ENCODE measurements at places on chromosomes 1 and 21. TPM values are rescaled to one million over a fixed set of nuclear protein-coding genes. Genes with fewer than 3 reads are reported as not detected.
A peak's percentile ranks its signal among the peaks of the same experiment; 100 is the strongest.

- DNase-seq, result no peak
- no peak overlapping the region for H3K27ac ChIP-seq
- H3K36me3 ChIP-seq, result no peaks in the 10 kb centered on the region
Observed at GRCh38 chr1:246483569-246483933, 23.5 kb downstream of the SMYD3 start.

DNA sequence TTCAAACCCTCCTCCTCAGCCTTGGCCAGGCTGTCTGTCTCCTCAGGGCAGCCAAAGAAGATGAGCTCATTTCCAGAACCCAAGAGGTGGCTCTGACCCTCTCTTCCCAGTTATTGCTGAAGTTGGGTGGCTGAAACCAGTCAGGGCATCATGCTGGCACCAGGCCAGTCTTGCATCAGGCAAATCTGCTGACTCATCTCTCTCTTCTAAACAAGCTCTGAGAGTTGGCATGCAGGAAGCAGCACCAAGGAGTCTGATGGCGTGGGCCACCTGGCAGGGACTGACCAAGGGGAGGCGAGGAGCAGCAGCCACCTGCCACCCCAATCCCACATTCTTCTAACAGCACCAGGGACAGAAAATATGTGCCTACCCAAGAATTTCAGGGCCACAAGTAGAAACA is 104.8 kb upstream of the ATP1A1 start:
- no peak overlapping the region for H3K4me3 ChIP-seq
- DNase-seq, result no peak
- no peaks in the 10 kb centered on the region for H3K27me3 ChIP-seq
- peaks cover 8% of the 10 kb centered on the region for H3K4me1 ChIP-seq
- H3K27ac ChIP-seq, result no peak overlapping the region

The RAVER2 gene
- 23.8 TPM for total RNA-seq

DNA sequence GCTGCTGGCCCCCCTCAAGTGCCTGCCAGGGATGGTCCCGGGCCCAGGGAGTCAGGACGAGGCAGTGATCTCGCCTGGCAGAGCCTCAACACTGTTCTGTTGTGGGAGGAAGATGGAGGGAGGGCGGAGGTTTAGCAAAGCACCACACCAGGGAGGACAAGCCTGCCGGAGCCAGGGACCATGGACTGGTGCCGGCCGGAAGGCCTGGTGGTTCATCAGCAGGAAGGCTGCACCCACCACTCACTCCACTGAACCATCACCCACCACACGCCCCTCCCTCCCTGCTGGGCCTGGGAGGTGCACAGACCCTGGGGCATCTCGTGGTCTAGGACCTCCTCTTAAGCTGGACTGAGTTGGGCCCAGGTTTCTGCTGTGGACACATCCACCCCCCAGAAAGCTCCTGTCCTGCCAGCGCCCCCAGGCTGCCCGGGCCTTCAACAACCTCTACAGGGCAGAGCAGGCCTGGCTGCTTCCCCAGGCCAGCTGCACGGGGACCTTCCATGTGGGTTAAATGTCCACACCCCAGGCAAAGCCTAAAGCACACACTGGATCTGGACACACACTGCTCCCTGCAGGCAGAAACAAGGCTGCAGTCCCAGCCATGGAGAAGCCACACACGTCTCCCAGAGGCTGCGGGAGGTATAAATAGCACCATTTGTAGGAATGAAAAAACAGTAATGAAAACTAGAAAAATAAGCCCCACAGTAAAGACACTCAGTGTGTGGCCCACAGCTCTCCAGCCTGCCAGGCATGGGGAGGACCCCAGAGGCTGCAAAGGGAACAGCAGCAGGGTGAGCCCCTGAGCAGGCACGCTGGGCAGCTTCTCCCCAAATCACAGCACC is 10.4 kb upstream of the TMEM240 start:
- DNase-seq, result no peak
- peaks cover 34% of the 10 kb centered on the region for H3K4me1 ChIP-seq
- H3K36me3 ChIP-seq, result no peaks in the 10 kb centered on the region
- H3K27ac ChIP-seq, result peak overlapping the region; percentile 65
- H3K27me3 ChIP-seq, result no peaks in the 10 kb centered on the region

- H3K4me3 ChIP-seq, result no peak overlapping the region
- DNase-seq, result no peak
- no peaks in the 10 kb centered on the region for H3K4me1 ChIP-seq
- no peaks in the 10 kb centered on the region for H3K36me3 ChIP-seq
Observed at GRCh38 chr1:244242446-244242845, 191.4 kb downstream of the ZBTB18 start.

- no peak for DNase-seq
- no peak overlapping the region for H3K4me3 ChIP-seq
- H3K27me3 ChIP-seq, result no peaks in the 10 kb centered on the region
- H3K4me1 ChIP-seq, result peaks cover 5% of the 10 kb centered on the region
- H3K36me3 ChIP-seq, result no peaks in the 10 kb centered on the region
Observed at GRCh38 chr1:162372159-162373071, 4.2 kb downstream of the SPATA46 start.

The TBX19 gene
- 0.33 TPM for total RNA-seq

DNA sequence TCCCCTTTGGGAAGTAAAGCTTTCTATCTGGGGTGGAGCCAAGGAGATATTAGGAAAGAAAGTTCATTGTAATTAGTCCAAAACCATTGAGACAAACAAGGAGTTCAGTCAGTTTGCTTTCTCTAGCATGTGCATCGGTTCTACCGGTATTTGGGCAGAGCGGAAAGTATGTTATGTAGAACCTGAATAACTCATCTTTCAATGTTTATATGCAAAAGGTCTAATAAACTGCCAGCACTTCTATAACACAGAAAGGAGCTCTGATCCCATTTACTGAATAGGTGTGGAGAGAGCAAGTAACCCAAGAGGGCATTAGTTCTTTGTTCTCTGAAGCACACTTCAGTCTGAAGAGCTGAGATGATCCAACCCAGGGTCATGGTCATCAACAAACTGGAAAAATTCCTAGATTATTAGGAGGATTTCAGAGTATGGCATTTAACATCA is 3.5 kb downstream of the TGFB2 start:
- peak overlapping the region; percentile 82 for H3K4me3 ChIP-seq
- no peaks in the 10 kb centered on the region for H3K36me3 ChIP-seq
- peak overlapping the region; percentile 85 for H3K27ac ChIP-seq
- H3K4me1 ChIP-seq, result peaks cover 68% of the 10 kb centered on the region
- H3K27me3 ChIP-seq, result no peaks in the 10 kb centered on the region

DNA sequence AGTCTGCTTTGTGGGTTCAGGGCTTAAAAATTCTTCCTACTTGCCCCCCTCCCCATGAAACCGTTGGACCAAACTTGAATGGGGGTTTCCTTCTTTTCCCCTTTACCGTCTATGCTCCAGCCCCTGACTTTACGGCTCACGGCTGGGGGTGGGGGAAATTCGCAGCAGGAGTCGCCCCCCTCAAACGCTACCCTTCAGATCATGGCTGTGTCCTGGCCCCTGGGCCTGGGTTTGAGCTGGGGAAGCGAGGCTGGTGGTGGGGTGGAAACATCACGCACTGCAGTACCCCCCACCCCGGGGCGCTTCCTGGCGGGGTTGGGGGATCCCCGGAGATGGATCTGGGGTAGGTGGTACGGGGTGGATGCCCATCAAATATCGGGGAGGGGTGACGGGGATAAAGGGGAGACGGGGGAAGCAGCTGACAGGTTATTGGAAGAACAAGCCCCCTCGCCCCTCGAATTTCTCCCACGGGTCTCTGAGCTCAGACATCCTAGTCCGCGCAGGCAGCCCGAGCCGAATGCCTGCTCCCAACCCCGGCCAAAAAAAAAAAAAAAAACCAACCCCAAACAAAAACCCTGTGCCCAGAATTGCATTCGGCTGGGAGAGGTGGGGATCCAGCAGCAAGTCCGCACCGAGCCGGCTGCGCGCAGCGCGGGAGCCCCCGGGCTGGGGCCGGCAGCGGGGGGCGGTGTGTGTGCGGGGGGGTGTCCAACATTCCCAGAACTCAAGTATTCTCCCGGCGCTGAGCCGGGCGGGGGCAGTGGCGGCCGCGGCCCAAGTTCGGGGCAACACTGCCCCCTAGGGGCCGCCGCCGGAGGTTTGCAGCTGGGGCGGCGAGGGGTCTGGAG is 59.0 kb upstream of the ACOT11 start:
- peak overlapping the region; percentile 79 for H3K4me3 ChIP-seq
- no peaks in the 10 kb centered on the region for H3K36me3 ChIP-seq
- peak; percentile 79 for DNase-seq
- peak overlapping the region; percentile 95 for H3K27ac ChIP-seq

The KRTAP13-2 gene
- not detected for total RNA-seq

The NR5A2 gene
- 1.3 TPM for total RNA-seq

DNA sequence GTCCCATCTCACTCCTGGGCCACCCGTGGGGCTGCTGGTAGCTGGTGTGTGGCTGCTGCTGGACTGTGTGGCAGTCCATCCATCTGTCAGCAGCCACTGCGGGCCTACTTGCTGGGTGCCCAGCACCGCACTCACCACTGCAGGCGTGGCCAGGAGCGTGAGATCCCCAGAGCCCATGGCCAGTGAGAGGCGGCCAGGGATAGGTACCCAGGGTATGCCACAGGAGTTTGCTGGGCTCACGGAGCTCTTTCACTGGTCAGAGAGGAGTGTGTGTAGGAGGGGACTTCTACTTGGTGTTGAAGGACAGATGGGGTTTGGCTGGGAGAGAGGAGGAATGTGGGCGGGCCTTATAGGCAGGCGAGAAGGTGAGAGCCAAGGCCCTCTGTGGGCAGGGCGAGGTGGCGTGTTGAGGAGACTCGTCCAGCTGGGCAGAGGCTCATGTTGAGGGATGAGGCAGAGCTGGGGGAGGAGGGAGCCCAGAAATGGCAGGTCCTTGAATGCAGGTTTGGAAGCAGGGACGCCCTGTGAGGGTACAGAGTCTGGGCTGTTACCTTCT is 15.0 kb downstream of the QSOX1 start:
- DNase-seq, result no peak
- no peak overlapping the region for H3K4me3 ChIP-seq
- H3K36me3 ChIP-seq, result peaks cover 11% of the 10 kb centered on the region
- no peak overlapping the region for H3K27ac ChIP-seq
- no peaks in the 10 kb centered on the region for H3K27me3 ChIP-seq

The KANK4 gene
- total RNA-seq, result 0.11 TPM

- no peaks in the 10 kb centered on the region for H3K27me3 ChIP-seq
- no peaks in the 10 kb centered on the region for H3K36me3 ChIP-seq
- DNase-seq, result peak; percentile 17
- H3K27ac ChIP-seq, result no peak overlapping the region
Observed at GRCh38 chr21:45376459-45377324, 28.3 kb upstream of the COL18A1 start.

DNA sequence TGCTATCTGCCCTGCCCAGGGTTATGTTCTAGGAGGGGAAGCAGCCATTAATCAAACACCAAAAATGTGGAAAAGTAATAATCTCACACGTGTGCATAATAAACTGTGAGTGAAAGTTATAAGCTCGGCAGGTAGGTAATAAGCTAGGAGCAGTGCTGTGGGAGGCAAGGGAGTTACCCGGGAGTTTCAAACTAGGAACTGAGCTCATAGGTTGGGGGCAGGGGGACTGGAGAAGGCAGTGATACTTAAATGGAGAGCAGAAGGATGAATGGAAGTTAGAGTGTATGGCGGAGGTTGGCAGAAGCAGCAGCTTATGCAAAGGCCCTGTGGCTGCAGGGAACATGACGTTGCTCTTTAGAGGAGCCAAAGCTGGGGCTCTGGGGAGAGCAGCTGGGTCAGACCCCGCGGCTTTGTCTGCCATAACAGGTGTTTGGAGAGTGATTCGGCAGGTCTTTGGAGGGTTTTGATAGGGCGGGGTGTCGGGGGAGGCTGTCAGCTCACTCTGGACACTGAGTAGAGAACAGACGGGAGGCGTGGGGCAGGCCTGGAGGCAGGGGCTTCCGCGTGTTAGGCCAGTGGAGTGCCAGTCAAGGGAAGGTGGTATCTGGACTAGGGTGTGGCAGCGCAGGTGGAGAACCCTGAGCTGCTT is 20.0 kb downstream of the PTPRF start:
- DNase-seq, result no peak
- H3K4me1 ChIP-seq, result peaks cover 13% of the 10 kb centered on the region
- no peaks in the 10 kb centered on the region for H3K36me3 ChIP-seq
- H3K4me3 ChIP-seq, result peak overlapping the region; percentile 54

The TNNT2 gene
- 8,708 TPM for total RNA-seq

The CD52 gene
- 2.4 TPM for total RNA-seq

GRCh38 chr1:213244664-213245091 is 193.6 kb downstream of the RPS6KC1 start:
- H3K4me1 ChIP-seq, result peaks cover 5% of the 10 kb centered on the region
- H3K36me3 ChIP-seq, result peaks cover 23% of the 10 kb centered on the region
- no peak overlapping the region for H3K4me3 ChIP-seq
- DNase-seq, result no peak
- no peak overlapping the region for H3K27ac ChIP-seq

DNA sequence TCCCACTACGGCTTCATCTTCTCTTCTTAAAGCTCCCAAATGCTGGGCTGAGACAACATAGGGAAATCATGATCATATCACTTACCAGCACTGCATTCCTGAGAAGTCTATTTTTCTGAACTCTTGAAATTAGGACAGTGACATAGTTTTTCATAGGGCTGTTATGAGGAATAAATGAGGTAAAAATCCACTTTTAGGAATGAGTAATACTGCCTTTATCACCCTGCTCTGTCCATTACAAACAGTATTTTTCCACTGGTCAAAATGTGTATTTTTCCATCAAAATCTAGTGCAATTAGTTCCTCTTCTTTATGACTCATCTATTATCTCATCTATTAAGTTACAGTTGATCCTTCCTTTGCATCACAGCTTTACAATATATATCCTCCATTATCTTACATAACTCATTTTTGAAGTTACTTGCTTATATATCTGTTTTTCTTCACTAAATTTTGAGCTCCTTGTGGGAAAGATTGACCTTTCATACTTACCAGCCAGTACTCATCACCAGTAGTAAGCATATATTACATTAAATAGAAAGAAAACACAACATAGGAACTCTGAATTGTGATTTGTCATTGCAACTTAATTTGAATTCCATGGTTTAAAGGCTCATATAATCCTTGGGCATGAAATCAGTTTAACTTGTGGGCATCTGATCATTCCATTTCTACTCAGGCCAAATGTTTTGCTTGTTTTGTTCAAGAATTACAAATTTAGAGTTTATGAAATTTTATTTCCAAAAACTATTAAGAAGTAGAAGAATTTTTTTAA is 37.1 kb downstream of the PRRX1 start:
- no peak overlapping the region for H3K4me3 ChIP-seq
- DNase-seq, result no peak
- H3K27ac ChIP-seq, result peak overlapping the region; percentile 83
- H3K36me3 ChIP-seq, result no peaks in the 10 kb centered on the region

DNA sequence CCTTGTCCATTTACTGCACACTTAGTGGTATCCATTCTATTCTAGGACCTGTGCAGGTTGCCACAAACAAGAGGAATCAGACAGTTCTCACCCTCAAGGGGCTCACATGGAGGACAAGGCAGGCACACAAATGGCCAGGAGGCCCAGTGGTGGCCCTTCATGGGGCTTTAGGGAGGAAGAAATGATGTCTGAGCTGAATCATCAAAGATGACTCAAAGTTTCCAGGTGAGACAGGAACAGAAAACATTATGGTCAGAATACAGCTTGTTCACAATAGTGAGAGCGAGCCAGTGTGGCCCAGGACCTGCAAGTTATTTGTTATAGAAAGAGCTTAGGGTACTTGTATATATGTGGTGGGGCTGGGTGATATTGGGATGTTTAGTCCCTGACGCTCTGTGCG is 26.4 kb downstream of the SHISAL2A start:
- no peak overlapping the region for H3K4me3 ChIP-seq
- H3K27ac ChIP-seq, result no peak overlapping the region
- no peaks in the 10 kb centered on the region for H3K27me3 ChIP-seq
- no peak for DNase-seq
- no peaks in the 10 kb centered on the region for H3K36me3 ChIP-seq

The C1orf210 gene
- total RNA-seq, result not detected

The TFAP2E gene
- 0.30 TPM for total RNA-seq

Measured in left ventricle myocardium inferior (tissue), 1 donor.